ENCODE measurements at places on chromosomes 7 and 10.

DNA sequence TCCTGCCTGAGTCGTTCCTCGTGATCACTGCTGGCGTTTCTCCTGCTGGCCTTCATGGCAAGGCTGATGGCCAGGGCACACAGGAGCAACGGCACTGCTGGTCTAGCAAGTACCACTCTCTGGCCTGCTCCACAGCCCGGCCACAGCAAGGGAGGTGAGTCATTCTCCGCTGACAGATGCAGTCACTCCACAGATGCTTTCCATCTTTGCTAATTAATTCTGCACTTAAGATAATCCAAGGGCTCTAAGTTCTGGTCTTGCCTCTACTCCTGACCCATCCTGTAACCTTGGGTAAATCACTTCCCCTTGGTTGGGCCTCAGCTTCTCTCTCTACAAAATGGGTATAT is 244.4 kb downstream of the RPS24 start:
- DNase-seq: no peak

DNA sequence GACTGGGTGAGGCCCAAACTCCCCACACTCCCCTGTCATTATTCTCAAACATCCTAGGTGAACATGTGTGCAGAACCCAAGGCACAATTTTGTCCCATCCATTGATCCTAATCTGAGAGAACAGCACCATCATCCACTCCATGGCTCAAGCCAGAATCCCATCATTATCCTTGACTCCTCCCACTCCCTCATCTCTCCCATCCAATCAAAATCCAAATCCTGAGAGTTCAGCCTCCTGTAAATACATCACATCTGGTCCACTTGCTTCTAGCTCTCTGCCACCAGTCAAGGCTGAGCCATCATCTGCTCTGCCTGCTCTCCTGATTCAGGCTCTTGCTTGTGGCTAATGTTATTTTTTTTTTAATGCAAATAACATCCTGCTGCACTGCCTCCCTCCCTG is 75.9 kb upstream of the SLF2 start:
- DNase-seq: no peak

DNA sequence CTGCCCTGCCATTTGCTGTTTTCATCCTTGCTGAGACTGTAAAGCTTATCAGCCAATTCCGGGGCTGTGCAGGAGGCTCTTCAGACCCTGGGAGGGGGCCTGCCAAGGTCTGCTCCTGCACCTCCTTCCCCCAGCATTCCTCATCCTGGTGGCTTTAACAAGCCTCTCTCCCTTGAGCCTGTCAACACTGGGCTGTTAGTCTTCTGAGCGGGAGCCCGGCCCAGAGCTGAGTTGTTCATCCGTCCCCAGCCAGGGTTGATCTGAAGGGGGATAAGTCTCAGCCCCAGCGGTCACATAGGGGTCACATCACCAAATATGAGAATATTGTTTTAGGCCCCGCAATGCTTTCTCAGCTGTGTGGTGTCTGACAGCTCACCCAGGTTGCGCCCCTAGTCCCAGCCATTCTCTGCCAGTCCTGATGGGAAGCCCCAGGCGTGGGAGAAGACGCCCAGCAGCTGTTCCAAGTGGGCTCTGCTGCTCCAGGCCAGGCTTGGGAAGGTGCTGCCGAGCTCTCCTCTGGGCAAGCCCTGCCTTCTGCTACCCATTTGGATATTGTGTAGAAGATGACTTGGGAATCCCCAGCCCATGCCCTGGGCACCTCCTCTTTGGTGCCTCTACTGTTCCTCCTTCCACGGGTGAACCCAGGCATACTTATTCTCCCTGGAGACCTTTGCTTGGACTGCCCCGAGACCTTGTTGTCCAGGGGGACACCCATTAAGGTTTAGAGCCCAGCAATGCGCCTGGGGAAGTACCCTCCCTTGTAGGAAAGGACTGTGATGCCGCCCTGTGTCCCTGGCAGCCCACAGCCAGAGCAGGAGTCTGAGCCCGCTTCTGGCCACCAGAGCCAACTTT is 23.5 kb upstream of the TRIM8 start:
- DNase-seq: no peak

DNA sequence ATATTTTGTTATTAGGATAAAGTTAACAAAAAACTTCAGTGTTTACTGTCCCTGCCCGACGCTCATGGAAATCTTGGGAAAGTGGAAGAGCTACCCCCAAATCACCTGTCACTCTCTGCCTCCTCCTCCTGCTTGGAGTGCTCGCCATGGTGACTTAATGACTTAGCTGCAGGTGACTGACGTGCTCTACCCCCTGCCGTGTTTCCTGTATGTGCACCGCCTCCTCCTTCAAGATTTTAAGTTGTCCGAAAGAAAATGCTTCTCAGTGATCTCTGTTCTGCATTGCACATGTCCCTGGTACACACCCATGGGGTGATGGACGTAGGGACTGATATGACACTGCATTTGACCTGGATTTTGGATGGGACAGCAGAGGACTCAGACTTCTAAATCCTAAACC is 338.8 kb upstream of the SHH start:
- no peak for DNase-seq

DNA sequence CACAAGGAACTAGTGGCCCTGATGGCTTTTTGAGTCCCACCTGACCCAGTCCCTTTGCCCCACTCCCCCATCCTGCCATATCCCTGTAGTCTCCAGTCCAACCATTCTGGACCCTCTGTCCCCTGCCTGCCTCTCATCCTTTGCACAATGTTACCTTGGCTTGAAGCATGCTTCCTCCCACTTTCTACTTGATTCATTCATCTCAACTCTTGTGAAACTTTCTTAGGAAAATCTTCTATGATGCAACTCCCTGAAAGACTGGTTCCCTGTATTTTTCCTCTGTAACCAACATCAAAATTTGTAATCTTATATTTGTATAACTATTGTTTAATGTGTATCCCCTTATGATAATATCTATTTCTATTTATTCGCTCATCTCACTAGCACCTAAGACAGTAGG is 151.5 kb downstream of the LRRTM3 start:
- no peak for DNase-seq

DNA sequence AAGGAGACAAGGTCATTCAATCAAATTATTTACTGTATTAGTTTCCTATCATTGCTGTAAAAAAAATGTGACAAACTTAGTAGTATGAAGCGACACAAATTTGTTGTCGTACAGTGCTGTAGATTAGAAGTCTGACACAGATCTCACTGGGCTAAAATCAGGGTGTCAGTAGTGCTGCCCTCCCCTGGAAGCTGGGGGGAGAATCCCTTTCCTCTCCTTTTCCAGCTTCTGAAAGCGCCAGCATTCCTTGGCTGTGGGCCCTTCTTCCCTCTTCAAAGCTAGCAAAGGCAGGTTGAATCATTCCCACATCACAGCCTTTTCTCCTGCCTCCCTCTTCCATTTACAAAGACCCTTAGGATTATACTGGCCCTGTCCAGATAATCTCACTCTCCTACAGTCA is 28.0 kb downstream of the VPS41 start:
- DNase-seq: no peak

DNA sequence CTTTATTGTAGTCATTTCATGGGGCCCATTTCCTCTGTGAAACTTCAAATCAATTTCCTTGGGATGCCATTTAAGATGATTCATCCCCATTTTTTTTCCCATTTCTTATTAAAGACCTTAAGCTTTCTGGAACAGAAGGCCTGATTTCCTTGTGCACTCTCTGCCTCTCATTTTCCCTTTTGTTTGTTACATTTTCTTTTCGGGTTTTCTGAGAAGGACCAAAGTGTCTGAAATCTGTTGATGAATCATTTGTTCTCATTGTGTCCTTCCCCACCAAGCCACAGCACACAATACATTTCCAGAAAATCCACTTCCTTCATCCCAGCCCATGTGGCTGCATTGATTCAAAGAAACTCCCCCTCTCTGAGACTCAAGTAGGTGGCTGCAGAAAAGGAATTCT is 372.4 kb downstream of the SFMBT2 start:
- DNase-seq: no peak

- DNase-seq: no peak
Observed at GRCh38 chr7:132076301-132077035, 499.8 kb downstream of the PLXNA4 start.

GRCh38 chr10:11798845-11799735 is 24.1 kb upstream of the PROSER2 start:
- DNase-seq: no peak

- no peak for DNase-seq
Observed at GRCh38 chr7:106071999-106072714, 40.0 kb downstream of the SYPL1 start.

DNA sequence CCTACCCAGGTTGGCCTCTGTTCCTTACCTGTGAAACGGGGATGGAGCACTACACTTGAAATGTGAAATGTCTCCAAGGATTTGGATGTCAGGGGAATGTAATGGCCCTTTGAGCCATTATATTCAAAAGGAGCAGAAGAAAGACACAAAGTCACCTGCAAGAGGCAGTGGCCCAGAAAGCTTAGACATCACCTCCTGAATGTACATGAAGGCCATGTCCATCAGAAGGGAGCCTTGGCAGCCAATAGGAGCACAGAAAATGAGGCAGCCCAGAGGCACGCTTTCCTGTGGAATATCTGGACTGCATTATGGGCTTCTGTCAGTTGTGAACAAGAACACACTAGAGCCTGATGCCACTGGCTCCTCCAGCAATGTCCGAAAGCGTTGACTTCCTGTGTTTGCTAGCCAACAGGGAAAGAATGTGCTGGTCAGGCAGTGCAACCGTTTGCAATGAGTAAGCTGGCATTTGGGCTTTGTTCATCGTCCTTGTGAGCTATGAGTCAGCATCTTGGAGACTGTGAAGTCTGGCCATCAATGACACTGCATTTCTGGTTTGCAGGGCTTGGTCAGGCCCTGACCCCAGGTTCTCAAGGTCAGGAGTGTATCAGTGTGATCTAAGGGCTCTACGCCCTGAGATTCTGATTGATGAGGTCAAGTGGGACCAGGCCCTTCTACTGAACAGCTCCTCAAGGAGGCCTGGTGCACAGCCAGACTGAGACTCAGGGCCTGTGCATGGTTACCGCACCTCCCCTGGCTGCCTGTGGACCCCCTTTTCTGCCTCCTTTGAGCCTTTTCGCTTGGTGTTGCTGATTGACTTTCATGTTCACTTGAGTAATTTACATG is 222.4 kb downstream of the RPS24 start:
- DNase-seq: no peak

Data from T-helper 1 cell (primary cell).